ENCODE measurements at places on chromosomes 5 and 9.

- no peak for DNase-seq
Observed at GRCh38 chr9:88969646-88970373, 21.5 kb upstream of the S1PR3 start.

DNA sequence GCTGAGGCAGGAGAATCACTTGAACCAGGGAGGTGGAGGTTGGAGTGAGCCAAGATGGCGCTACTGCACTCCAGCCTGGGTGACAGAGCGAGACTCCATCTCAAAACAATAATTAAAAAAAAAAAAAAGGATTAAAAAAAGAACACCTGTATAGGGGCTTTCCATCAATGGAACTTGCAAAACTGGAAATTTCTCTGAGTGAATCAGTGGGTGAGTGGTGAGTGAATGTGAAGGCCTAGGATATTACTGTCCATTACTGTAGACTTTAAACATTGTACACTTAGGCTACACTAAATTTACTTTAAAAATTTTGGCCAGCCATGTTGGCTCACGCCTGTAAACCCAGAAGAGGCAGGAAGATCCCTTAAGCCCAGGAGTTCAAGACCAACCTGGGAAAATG, 5.7 kb upstream of the RARS1 start:
- DNase-seq, result no peak

- DNase-seq, result no peak
Observed at GRCh38 chr9:94908011-94908563, 181.6 kb downstream of the AOPEP start.

GRCh38 chr5:93789173-93790067, 48.0 kb upstream of the POU5F2 start:
- peak; percentile 32 for DNase-seq

DNA sequence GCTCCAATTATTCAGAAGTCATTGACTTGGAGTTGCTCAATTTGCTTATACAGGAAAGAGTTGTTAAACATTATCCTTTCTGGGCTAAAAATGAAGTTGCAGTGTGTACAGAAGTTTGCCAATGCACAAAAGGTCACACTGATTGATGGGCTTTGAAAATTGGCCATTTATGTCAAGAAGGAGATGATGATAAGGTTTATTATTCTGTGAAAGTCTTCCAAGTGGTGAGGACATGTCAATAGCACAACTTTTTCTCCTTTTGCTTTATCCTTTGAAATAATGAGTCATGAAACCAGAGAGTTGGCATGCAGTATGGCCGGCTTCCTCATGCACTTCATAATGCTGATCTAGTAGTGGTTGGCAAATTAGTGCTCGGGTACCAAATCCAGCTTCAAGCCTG, 848.5 kb upstream of the WWC1 start:
- DNase-seq, result peak; percentile 9

- no peak for DNase-seq
Observed at GRCh38 chr5:125976421-125977000, 446.7 kb upstream of the GRAMD2B start.

GRCh38 chr9:132985071-132985350, 6.5 kb downstream of the GFI1B start:
- DNase-seq, result no peak

DNA sequence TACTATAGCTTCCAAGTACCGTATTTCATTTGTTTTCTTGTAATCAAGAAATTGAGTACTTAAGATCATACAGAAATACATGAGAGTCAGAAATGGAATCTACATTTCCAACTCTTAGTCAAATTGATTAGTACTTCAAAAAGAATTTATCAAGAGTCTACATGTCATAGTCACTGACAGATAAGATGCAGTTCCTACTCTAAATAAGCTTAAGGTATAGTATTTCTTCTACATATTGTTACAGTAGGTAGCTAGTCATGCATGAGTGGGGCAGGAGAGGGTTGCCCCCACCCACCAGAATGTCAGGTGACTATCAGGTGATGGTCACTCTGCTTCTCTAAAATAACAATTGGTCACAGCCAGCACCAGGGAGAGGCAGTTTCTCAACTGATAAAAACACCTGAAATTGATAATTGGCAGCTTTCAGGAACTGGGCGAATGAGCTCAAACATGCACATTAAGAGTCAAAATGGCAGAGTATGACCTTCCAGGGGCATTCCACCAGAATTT, 2.9 kb downstream of the BAAT start:
- DNase-seq, result no peak

DNA sequence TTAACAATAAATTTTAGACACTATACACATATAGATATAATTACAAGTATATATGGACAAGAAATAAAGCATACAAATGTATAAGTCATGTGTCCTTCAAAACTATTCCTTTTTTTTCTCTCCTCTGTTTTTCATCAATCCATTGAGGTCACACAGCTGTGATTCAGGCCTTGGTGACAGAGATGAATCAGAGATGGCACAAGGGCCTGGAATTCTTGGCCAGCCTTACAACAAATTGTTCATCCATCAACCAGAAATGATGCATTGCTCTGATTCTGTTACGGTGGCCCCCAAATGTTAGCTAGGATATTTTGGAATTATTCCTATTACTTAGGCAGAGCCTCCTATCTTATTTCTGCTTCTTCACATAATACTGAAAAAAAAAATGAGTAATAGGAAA, 108.7 kb upstream of the MPDZ start:
- peak; percentile 31 for DNase-seq

DNA sequence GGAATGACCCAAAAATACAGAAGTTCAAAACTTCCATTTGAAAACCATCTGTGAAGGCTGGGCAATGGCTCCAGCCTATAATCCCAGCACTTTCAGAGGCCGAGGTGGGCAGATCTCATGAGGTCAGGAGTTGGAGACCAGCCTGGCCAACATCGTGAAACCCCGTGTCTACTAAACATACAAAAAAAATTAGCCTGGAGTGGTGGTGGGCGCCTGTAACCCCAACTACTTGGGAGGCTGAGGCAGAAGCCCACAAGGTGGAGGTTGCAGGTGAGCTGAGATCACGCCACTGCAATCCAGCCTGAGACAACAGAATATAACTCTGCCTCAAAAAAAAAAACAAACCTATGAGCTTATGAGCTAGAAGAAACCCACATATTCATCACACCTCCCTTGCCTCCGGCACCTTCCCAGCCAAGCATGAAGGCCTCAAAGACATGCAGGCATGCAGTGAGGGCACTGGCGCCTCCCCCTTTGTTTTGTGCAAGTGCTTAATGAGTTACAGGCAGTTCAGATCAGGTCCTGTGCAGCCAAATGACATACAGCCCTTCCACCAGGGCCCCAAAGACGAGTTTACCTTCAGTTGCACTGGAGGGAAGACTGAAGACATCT, 9.9 kb downstream of the HNRNPH1 start:
- no peak for DNase-seq

DNA sequence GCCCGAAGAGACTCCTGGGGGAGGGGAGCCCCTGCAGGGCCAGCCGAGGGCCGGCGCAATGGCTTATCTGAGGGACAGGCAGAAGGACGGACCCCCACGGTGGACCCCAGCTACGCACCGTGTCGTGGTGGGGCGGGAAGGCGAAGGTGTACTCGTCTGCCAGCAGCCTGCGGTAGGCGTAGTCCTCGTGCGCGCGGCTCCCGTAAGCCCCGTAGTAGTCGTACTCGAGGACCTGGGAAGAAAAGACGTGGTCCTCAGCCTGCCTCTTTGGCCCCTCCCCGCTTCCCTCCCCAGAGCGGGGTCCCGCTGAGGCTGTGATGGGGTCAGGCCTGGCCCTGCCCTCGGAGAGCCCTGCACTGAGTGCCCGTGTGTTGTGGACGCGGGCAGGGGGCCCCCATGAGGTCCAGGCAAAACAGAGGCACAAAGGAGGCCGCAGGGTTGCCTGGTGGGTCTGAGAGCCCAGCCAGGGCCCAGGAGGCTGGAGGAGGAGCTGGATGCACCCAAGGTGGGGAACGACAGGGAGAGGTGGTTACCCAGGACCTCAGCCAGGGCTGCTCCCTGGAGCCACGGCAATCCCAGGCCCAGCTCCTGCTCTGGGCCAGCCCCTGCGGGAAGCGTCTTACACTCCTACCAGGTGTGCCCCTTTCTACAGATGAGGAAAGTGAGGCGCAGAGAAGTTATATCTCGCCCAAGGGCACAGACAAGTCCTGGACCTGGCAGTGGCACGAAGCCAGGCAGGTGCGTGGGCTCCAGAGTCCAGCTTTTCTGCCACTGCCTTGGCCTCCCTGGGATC, 35.2 kb downstream of the SARDH start:
- DNase-seq, result no peak

DNA sequence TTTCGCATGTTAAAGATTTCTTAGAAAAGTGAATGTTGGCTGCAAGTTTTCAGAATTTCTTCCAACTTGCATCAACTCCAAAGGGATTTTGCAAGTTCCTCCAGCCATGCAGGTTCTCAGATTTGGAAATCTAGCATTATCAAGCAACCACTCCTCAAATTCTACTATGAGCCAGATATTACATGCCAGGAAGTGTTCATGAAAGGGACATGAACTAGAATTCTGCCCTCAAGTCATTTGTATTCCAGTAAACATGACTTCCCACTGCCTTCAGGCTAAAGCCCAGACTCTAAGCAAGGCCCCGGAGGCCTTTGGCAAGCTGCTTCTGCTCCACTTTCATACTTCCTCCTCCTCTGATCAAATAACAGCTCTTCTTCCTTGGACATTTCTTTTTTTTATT, 111.3 kb upstream of the PAPPA start:
- no peak for DNase-seq

DNA sequence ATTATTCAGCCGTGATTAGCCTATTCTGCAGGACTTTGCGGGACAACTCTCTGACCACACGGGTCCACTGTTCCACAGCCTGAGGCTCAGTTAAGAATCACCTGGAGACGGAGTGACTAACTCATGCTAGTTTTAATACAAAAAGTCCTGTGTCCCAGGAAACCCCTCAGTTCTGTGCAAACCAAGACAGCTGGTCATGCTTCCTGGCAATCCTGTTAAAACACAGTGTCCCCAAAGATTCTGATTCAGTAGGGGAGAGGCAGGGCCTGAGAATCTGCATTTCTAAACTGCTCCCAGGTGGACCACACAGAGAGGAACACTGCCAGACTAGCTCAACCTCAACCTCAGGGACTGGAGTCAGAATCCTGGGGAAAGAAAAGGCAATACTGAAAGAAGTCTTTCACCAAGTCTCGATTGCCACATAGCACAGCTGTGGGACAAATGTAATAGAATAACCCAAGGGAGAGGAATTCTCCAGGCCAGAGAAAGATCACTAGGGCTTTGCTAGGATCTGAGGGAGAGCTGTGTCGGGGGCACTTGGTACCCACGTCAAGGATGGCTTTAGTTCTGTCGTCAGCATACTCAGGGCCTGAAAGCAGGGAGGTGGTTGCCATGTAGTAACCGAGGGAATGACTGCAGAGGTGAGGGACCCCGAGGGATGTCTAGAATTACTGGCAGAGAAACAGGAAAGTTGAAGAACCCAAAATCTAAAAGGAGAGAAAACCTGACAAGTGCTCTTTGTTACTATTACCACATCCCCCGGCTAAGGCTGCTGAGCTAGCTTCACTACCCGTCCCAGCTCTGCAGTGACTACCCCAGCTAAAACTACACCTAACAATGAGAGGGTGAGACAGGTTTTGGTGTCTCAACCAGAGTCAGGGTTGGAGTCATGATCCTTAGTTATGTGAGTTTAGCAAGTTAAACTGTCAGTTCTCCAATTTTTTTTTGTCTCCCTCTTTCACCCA, 8.6 kb downstream of the SUSD1 start:
- peak; percentile 52 for DNase-seq

DNA sequence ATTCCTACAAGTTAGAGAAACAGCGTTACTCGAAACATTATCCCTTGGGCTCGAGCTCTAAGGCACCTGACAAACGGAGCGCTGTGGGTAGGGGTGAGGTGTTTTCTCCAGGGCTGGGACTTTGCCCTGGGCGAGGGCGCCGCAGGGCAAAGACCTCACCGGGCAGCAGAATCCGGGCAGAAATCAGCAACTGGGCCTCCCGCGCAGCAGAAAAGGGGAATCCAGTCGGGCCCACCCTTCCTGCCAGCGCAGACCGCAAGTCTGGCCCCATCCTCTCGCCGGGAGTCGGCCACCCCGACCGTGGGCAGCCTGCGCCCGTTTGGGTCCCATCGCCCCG, 430 bp upstream of the MSH3 start:
- no peak for DNase-seq

DNA sequence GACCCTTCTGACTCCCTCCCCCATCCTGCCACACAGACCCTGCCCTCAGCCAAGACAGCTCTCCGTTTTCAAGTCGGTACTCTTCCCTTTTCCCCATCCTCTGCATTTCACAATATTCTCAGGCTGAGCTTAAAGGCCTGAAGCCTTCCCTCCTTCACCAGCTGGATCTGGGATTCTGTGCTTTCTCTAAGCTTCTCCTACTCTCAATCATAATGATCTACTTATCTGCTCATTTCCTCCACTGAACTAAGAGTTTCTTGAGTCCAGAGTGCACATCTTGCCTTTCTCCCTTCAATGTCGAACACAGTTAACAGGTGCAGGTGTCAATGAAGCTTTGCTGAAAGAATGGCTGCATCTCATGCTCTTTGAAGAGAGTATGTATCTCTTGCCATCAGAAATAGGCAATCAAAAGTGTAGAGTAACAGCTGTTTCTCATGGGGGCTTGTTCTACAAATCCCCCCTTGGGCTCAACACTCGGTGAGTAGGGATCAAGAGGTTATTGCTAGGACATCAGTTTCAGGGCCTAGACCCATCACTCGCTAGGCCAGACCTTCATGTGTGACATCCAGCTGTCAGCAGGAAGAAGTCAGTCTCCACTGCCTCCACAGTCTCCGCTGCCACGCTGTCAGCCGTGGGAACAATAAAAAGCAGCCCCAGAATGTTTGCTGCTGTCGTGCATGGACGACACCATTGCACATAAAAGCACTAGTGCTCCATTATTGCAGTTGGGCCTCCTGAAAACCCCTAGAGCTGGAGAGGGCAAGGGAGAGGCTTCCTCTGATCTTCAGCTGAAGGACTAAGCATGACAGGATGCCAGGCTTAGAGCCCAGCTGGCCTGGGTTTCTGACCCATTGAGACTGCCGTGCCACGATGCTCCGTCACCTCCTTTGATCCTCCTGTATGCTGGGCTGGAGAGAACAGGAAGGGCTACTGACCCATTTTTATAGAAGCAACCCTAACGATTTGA, 23.7 kb downstream of the TRAF1 start:
- no peak for DNase-seq

DNA sequence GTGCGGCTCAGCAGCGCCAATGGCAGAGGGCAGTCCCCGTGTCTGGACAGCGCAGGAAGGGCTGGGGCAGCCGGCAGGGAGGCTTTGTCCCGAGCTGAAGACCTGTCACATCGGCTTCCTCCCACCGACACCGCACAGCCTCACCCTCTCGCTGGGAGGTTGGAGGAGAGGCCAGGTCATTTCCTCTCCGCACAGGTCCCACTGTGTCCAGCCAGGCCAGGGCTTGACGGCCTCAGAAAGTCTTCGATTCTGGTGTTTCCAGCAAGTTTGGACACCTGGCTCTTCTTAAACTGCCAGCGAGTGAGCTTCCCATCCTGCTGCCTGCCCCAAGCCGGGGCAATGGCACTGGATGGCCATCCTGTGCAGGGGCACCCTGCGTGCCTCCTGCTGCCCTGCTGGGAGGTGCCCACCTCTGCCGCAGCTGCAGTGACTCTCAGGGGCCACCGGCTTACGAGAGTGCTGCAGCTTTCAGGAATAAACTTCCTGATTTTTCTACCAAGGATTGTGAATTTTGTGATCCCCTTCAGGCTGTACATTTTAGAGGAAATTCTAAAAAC, 33.9 kb downstream of the AHRR start:
- DNase-seq, result no peak
